ENCODE measurements at places on chromosomes 5 and 9. TPM values are rescaled to one million over a fixed set of nuclear protein-coding genes. Genes with fewer than 3 reads are reported as not detected.

The SPATA31A3 gene
- total RNA-seq: not detected

The LAMC3 gene
- 0.05 TPM for total RNA-seq

The POU5F2 gene
- total RNA-seq: 1.6 TPM

The FCHO2 gene
- total RNA-seq: 2.2 TPM

The GOLGA2 gene
- total RNA-seq: 53.0 TPM

The IER5L gene
- 14.4 TPM for total RNA-seq

The LOX gene
- not detected for total RNA-seq

The TIMD4 gene
- 27.3 TPM for total RNA-seq

The GTF3C5 gene
- total RNA-seq: 87.8 TPM

The CARTPT gene
- total RNA-seq: not detected

The PCDHB10 gene
- total RNA-seq: not detected

The NOL6 gene
- 90.1 TPM for total RNA-seq

The ZNF300 gene
- total RNA-seq: 0.56 TPM

The FAM151B gene
- 0.32 TPM for total RNA-seq

The LPAR1 gene
- total RNA-seq: not detected

The RNF224 gene
- 0.29 TPM for total RNA-seq

The SPATA31E1 gene
- total RNA-seq: not detected

The HK3 gene
- total RNA-seq: 0.44 TPM

The MEIKIN gene
- total RNA-seq: not detected

The OTULINL gene
- total RNA-seq: 14.0 TPM

The COL15A1 gene
- total RNA-seq: 0.02 TPM

The SLC27A6 gene
- total RNA-seq: not detected

The CDH9 gene
- not detected for total RNA-seq

The ZNF883 gene
- total RNA-seq: not detected

The SPINK4 gene
- not detected for total RNA-seq

The GRXCR2 gene
- total RNA-seq: not detected

The TAF11L10 gene
- total RNA-seq: not detected

The SLC34A3 gene
- not detected for total RNA-seq

The DOLK gene
- total RNA-seq: 18.1 TPM

The SLC6A18 gene
- total RNA-seq: not detected

The SLC6A3 gene
- total RNA-seq: not detected

The BARHL1 gene
- total RNA-seq: not detected

The OR1Q1 gene
- not detected for total RNA-seq

The ANKRD18A gene
- total RNA-seq: 4.1 TPM

The EEIG1 gene
- 43.4 TPM for total RNA-seq

The TSSK1B gene
- not detected for total RNA-seq

The CCNJL gene
- total RNA-seq: not detected

The SLC6A7 gene
- not detected for total RNA-seq

The FOXI1 gene
- total RNA-seq: not detected

The CYFIP2 gene
- total RNA-seq: 173 TPM

The CCL27 gene
- not detected for total RNA-seq

The PCDHB9 gene
- not detected for total RNA-seq

The SPINK6 gene
- not detected for total RNA-seq

The MARVELD2 gene
- 0.32 TPM for total RNA-seq

The SLCO6A1 gene
- not detected for total RNA-seq

The DBH gene
- total RNA-seq: not detected

The PIP5K1B gene
- total RNA-seq: 77.4 TPM

The CTNND2 gene
- not detected for total RNA-seq

The BHMT2 gene
- not detected for total RNA-seq

The SYK gene
- 0.18 TPM for total RNA-seq

The TMOD1 gene
- 0.81 TPM for total RNA-seq
